ENCODE measurements at places on chromosomes 12 and 14.

DNA sequence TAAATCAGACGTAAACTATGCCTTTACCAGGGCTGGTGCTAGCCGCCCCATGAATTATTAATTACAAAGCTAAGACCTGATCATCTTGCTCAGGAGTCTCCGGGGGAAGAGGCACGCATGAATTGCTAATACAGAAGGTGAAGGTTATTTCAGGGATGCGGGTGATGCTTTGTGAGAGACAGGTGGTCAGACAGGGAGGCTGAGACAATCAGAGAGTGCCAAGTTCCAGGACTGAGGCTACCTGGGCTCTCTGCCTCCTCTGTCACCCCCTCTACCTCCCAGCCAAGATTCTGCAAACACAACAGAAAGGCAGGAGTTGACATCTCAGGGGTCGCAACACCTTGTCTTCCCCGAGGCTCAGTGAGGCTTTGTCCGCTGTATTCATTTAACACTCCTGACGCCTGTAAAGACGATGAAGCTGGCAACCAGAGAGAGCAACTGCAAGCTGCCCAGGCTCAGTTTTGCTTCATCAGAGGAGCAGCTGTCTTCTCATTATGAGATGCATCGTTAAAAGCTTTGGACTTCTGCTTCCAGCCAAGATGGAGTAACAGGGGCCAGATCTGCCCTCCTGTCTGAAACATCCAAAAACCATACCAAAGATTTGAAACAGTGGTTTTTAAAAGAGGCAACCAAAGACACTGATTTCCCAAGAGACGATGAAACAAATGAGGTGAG is 46.6 kb downstream of the PRIMA1 start:
- no peak for DNase-seq

DNA sequence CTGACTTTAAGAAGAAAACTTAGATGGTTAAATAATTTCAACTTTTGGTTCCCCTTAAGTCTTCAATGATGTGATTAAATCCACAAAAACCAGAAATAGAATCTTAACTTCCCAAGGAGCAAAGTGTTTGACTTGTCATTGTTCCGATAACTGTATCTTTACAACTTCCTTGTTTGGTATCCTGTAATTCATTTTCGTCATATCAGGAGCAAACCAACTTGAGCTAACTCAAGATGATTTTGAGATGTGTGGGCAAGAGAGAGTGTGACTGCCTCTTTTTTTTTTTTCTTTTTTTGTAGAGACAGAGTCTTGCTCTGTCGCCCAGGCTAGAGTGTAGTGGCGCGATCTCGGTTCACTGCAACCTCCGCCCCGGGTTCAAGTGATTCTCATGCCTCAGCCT is 25.3 kb downstream of the DRAM1 start:
- no peak for DNase-seq

- DNase-seq, result no peak
Observed at GRCh38 chr12:4985820-4986219, 57.9 kb upstream of the KCNA5 start.

- no peak for DNase-seq
Observed at GRCh38 chr12:51959211-51959610, 7.7 kb downstream of the ACVR1B start.

GRCh38 chr12:106583242-106584103 is 669 bp downstream of the RFX4 start:
- peak; percentile 16 for DNase-seq

DNA sequence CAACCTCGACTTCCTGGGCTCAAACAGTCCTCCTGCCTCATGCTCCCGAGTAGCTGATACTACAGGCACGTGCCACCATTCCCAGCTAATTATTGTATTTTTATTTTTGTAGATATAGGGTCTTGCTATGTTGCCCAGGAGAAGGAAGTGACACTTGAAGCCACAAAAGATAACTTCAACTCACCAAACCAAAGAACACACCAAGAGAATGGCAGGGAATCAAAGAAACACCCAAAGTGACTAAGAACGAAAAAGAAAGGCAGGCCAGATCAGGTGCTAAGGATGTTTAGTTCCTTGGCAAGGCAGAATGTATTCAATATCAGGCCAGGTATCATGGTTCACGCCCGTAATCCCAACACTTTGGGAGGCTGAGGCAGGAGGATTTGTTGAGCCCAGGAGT is 10.1 kb upstream of the TPCN1 start:
- no peak for DNase-seq

GRCh38 chr14:45633220-45633984 is 380.4 kb upstream of the MIS18BP1 start:
- DNase-seq, result no peak

All from NCI-H146 (cell line).